Hindlimb muscle (tissue), 1 donor: ENCODE measurements at places on chromosomes 2 and 18.

DNA sequence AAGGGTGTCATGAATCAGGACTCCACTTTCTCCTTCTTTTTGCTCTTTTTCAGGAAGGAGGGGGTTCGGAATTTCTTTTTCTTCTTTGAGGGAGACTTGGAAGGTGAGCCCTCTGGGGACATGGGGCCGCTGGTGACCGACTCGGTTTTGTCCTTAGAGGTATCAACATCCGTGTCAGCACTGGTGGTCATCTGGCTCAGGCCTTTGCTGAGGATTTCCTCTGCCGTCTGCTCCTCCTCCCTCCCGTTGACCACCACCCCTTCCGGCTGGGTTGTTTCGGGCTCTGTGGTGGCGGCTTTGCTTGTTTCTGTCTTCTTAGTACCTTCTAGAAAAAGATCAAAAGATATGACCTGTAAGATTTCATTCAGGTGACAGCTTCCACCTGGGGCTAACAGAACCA lies 104.6 kb downstream of the ADD2 start:
- no peak for DNase-seq

DNA sequence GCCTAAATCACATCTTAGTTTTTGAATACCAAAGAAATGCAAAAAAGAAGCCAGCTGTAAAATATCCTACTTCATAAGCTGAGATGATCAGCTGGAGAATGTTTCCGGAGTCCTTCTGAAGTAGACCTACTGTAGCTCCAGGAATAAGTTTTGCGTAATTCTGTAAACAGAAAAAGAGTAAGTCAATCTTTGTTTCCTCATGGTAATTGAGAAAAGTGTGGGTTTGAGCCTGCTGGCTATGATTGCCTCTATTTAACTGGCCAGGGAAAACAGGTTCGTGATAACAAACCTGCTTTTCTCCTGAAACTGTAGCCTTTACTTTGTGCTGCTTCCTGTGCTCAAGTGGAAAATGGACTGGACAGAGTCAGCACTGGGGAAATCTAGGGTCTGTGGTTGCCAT lies 58.2 kb downstream of the ITGB6 start:
- no peak for DNase-seq

DNA sequence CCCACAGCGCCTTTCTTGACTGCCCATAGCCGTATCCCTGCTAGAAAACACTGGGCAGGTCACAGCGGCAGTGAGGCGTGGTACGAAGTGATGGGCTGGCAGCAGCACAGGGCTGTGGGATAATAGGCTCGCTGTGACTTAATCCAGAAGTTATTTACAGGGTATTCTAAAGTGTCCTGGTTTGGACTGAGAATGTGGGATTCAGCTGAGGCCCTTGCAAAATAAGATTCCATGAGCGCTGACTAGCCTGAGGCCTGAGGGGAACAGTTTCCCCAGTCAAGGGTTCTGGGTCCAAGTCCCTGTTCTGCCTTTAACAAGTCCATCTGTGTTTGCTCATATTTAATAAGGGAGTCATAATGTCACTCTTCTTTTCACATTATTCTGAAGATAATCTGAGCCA lies 34.6 kb downstream of the SETBP1 start:
- no peak for DNase-seq

DNA sequence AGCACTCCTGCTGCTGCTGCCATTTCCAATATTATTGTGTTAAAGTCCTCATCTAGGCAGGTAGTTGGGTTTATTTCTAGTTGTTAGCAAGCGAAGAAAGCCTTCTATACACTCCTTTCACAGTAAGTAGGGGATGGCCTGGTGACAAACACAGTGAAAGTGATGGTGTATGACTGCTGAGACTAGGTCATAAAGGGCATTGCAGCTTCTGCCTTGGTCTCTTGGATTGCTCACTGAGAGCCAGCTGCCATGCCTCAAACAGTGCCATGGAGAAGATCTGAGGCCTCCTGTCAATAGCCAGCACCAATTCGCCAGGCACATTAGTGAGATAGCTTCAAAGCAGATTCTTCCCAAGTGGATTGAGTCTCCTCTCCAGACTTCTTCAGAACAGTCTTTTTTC lies 27.6 kb upstream of the MSTN start:
- no peak for DNase-seq

GRCh38 chr2:10559634-10560224 lies 111.6 kb upstream of the ODC1 start:
- DNase-seq, result no peak

GRCh38 chr18:9380101-9380500 lies 45.5 kb downstream of the TWSG1 start:
- DNase-seq, result no peak

GRCh38 chr2:160657196-160657595 lies 163.6 kb upstream of the RBMS1 start:
- no peak for DNase-seq

DNA sequence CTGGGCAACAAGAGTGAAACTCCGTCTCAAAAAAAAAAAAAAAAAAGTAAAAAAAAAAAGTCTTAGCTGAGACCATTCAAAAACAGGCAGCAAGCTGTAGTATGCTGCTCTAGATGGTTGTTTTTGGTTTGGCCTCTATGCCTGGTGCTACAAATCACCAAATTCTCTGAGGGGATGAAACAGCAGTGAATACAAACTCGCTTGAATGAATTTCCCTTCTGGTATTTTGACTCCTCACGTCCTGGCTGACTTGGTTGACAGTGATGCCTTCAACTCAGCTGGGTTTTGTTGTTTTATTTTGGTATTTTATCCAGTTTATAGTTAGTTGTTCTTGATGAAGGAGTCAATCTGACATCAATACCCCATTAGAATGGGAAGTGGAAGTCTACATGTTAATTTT lies 3.3 kb upstream of the TCF7L1 start:
- DNase-seq, result no peak

- no peak for DNase-seq
These were observed 99.3 kb downstream of the MCFD2 start for GRCh38 chr2:46816151-46816845.

DNA sequence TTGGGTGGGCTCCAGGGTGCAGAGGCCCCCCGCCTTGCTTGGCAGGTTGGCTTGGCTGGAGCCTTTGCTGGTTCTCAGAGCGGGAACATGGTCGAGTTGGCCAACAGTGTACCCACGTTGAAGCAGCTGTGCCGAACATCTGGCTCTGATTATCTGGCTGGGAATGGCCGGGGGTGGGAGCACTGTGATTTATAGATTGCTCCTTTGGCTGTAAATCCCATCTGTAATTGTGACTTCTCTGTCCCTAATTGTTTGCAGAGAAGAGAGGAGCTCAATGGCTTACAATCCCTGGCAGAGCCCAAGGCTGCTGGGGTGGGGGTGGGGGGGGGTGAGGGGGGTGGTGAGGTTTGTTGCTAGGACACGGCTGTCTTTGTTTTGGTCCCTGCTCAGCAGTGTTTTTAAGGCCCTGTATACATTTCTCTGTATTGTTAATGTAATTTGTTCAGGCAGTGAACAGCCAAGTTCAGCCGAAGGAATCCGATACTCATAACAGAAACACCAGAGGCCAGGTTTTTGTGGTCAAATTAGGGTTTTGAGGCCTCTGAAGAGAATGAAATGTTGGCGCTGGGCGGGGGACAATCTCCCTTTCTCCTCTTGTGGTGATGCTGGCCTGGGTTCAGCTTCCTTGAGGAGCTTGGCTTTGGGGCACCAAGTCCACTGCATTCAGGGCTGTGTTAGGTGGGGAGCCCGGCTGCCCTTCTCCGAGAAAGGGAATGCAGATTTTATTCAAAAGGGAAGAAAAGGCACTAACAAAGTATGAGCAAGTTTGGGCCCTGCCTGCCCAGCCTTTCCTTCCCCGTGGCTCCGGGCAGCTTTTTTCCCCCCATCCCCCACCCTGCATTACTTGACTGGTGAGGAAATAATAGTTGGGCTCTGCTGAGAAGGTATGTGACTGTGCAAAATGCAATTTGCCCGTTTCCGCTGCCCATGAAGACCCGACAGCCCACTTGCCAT lies 82.5 kb downstream of the TCF7L1 start:
- DNase-seq, result peak; percentile 77

DNA sequence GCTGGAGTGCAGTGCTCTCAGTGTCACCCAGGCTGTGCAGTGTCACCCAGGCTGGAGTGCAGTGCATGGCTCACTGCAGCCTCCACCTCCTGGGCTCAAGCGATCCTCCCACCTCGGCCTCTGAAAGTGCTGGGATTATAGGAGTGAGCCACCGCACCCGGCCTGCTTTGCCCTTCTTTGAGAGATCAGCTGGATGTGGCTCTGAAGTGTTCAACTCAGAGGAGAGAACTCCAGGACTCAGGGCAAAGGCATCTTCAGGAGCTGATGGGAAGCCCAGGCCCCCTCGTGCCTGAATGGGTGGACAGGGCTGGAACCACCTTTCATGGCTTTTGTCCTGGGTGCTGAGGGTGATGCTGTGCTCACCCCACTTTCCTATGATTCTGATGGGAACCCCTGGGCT lies 52.0 kb upstream of the HAAO start:
- DNase-seq, result no peak

- DNase-seq, result no peak
These were observed 7.3 kb upstream of the SLC39A10 start for GRCh38 chr2:195649629-195650190.

- DNase-seq, result no peak
These were observed 51.7 kb downstream of the CLHC1 start for GRCh38 chr2:55180374-55180773.

DNA sequence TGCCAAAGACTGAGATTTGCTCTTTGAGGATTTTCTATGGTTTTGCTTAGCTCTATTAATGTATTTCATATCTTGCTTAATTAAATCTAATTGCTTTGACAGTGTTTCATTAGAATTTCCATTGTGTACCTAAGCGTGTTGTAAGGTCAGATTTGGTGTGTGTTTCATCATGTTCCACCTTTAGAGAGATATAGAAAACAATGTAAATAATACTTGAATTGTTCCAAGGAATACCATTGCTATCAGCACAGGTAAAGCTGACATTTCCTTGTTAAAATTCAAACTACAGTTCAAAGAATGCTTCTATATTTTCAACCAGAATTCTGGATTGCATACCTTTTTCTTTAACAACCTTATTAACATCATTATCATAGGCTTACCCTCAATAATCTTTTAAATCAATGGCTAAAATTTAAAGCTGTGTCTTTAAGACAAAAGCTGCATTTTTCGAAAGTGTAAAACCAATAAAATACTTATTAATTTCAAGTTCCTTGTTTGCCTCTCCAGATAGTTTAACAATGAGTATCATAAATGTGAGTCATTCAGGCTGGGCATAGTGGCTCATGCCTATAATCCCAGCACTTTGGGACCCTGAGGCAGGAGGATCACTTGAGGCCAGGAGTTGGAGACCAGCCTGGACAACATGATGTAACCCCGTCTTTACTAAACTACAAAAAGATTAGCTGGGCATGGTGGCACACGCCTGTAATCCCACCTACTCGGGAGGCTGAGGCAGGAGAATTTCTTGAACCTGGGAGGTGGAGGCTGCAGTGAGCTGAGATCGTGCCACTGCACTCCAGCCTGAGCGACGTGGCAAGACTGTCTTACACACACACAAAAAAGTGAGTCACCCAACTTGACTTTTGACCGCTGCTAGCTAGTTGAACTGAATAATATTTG lies 188.0 kb upstream of the PKDCC start:
- no peak for DNase-seq

- peak; percentile 47 for DNase-seq
These were observed 81.1 kb upstream of the TAF1B start for GRCh38 chr2:9762164-9762563.

- DNase-seq, result no peak
These were observed 102.6 kb downstream of the RTN4 start for GRCh38 chr2:54947646-54948045.

DNA sequence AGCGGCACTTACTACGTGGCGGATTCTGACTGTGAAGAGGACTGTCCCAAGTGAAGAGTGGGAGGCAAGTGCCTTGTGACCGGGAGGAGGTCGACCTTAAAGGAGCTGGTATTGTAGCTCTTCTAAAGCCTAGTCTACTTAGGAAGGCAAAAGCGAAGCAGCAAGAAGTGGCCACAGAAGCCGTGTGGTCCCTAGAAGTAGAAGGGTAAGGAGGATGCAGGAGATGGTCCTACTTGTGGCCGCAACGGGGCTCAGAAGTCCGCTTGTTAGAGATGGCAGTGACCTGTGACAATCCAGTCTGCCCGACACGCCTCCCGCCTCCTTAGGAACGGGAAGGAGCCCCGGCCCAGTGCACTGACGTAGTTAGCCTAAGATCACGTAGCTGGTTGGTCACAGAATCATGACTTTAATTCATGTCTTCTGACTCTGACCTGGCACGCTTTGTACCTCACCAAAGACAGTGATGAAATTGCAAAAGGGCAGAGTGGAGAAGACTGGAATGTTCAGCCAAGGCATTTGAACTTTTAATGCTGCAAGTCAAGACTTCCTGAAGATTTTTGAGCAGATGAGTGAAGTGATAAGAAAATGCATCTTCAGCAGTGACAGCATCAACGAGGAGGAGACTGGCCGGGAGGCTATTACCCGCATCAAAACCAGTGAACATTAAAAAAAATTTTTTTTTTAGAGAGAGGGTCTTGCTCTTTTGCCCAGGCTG lies 749 bp upstream of the EIF2AK3 start:
- peak; percentile 85 for DNase-seq
